NCI-H1694 treated with DMSO at 0.1 percent for 48 hours (cell line): ENCODE measurements at places on chromosomes 2 and 18.
A peak's percentile ranks its signal among the peaks of the same experiment; 100 is the strongest.

DNA sequence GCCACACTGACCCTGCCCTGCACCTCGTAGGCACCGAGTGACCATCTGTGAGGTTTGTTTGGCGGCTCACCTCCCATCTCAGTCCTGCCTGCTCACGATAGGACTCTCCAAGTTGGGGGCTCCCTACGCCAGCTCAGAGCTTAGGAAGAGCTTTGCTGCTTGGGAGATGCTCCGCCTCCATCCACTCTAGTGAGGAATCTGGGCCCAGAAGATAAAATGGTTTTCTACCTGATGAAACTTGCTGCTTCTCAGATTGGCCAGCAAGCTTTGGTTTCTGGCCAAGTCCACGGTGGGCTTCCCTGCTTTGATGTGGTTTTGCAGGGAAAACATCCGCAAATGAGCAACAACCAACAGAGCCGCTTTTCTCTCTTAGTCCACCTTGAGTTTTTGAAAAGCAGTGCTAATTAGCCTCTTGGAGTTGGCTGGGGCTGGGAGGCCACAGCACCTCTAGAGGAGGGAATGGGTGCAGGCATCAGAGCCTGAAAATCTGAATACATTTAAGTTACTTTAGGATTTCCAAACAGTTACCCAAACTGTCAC, 42.2 kb downstream of the THNSL2 start:
- DNase-seq = no peak

GRCh38 chr2:230877116-230877758, 12.5 kb downstream of the ITM2C start:
- DNase-seq = no peak

DNA sequence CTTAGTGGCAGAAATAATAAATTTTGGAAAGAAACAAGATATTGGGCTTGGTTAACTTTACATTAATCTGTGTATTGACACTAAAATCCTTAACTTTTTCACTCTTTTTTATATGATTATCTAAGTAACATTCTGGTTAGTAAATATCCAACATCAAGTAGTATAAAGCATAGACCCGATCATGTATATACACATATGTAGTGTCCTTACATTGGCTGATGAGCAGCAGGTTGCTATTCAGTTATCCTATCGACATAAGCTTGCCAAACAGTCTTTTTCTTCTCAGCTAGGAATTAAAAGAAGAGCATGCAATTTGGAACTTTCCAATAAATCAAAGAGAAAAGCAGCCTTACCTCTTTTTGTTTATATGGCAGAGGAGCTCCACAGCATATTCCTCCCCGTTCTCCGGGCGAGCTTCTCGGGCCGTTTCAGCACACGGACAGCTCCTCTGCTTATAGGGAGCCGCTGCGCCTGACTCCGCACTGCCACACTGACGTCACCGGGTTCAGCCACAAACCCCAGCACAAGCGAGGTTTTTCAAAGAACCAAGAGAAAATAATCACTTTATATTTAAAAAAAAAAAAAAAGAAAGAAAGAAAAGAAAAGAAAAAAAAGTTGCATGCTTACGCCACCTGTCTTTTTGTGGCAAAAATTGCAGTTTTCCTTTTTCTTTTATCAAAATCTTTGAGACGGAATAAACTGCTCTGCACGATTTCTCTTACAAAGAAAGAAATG, at the start of gene SCG2:
Gene SCG2, minus strand, starts transcription at position 430 of the 735 bp plus-strand sequence. CDS start 3,079 bp downstream, outside the sequence.
- DNase-seq = peak; percentile 87

DNA sequence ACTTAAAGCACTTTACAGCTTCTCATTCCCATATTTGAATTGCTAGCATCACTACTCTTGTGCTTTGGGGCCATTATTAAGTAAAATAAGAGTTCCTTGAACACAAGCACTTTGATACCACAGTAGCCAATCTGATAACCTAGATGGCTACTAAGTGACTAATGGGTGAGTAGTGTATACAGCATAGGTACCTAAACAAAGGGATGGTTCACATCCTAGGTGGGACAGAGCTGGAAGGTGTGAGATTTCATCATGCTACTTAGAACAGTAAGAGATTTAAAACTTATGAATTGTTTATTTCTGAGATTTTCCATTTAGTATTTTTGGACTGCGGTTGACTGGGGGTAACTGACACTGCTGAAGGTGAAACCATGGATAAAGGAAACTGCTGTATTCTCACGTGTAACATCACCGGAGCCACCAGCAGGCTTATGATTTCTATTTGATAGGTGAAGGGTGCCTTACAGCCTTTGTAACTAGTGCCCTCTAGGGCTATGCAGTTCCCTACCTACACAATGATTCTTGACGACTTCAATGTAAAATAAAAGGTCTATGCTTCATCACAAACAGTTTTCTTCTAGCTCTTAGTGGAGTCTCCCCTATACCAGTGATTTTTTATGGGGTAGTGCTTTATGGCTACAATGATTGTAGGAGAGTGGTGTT, 22.1 kb upstream of the CRIM1 start:
- no peak for DNase-seq

DNA sequence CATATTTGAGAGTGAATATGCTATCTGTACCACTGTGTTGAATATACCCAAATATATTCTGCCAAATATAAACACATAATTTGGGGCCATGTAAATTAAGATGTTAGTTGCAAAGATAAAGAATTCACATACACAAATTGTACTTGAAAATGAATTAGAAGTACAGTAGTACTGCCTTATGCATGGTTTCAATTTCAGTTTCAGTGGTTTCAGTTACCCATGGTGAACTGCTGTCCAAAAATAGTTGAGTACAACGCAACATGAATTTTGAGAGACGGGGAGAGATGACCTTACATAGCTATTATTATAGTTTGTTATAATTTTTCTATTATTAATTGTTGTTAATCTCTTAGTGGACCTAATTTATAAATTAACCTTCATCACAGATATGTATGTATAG, 1313.0 kb upstream of the FAM98A start:
- DNase-seq = no peak

GRCh38 chr2:38192046-38192445, 116.1 kb upstream of the CYP1B1 start:
- DNase-seq = no peak

DNA sequence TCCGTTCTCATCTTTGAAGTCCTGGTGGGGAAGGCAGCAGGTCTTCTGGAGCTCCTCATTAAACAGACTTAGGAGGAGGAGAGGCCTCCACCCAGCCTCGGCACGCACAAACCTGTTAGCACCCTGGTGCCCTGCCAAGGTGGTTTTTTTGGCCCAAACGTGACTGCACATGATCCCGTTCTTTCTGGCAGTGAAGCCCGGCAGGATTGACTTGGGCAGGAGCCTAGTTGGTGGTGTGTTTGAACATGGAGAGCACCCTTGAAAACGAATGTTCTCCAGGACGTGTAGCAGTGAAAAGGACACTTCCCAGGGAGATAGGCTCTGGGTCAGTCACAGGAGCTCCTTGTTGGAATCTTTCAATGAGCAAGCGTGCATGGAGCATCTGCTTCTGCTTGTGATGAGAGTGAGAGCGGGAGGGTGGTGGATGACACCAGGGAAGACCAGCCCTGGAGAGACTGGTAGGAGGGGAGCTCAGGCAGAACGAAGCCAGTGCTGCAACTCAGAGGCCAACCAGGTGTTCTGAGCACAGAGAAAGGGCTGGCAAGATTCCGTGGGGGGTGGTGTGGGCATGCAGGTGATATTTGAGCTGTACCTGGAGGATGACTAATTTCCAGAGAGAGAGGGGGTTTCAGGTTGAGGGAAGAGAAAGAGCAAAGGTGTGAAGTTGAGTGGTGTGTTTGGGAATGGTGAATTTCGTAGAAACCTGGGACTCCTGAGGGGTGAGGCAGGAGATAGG, 73.8 kb downstream of the TANC1 start:
- DNase-seq = no peak

DNA sequence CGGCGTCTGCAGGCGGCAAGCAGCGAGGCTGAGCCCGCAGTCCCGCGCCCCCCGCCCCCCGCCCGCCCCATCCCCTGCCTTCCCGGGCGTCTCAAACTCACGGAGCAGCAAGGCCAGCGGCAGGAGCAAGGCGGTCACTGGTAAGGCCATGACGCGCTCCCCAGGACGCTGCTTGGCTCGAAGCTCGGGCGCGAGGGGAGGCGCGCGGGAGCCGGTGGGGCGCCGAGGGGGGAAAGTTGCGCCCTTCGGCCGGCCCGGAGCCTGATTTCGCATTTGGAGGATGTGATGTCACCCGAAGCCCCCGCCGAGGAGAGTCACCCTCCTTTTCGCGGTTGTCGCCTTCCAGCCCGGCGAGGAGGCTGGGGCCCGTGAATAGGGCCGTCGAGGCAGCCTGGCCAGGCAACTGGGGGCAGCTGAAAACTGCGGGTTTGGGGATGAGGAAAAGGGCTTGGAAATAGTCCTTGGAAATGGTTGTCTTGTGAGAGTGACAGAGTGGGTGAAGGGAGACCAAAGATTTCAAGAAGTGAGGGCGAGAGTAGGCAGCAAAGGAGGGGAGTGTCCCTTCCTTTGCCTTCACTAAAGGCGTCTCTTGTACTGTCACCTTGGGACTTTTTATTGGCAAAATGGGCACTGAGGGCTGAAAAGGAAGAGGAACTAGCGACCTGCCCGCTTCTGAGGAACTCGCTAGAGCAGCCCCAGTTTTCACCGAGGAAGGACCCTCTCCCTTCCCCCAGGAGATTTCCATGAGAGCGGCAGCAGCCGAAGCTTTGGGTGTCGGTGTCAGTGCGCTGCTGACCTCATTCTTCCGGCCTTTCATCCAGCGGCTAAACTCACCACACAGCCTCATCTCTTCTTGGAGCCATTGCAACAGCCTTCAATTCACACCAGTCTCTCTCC, at the start of gene CD8A:
Gene CD8A, minus strand, starts transcription at position 238 of the 897 bp plus-strand sequence. Its CDS starts 88 bp downstream, at position 150.
- DNase-seq = no peak

DNA sequence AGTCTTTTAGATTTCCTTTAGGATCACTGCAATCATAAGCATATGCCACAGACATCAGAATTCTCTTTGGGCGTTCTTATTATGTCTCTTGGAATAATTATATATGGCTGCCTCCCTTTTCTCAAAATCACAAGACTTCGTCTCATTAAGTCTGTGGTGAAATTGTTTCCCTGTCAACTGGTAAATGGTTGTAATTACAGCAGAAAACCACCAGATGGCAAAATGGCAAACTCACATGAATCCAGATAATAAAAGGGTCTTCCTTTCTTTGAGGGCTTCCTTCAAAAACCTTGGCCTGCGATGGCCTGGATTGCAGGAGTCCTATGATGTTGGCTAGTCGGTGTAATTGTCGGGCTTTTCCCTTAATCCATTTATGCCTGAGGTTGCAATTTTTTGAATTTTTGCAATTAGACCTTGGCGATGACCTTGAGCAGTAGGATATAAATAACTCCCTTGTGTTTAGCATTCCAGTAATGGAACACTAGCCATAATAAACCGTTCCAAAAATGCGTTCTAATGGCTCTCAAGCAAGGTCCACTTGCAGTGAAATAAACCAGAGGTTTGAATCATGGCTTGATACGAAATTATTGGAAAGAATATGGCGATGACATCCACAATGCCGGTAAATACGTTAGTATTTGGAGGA, 656.4 kb downstream of the MBD2 start:
- DNase-seq = peak; percentile 24

- DNase-seq = no peak
Measured at GRCh38 chr2:8122520-8122919, 559.3 kb upstream of the ID2 start.

DNA sequence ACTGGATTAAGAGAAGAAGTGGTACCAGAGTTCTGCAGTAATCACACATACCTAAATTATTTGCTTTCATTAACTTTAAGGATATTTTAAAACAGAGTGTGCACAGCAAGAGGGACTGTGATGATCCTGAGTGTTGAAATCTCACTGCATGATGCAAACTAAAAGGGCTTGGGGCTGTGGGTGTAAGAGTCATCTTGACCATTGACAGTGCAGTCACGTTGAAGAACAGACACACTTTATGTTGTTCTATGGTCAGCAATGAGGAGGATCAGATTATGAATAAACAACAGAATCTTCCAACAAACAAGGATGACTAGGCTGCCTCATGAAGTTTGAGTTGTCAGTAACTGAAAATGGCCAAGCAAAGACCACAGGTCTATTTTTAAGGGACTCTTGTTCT, 87.2 kb upstream of the GALNT5 start:
- DNase-seq = no peak

DNA sequence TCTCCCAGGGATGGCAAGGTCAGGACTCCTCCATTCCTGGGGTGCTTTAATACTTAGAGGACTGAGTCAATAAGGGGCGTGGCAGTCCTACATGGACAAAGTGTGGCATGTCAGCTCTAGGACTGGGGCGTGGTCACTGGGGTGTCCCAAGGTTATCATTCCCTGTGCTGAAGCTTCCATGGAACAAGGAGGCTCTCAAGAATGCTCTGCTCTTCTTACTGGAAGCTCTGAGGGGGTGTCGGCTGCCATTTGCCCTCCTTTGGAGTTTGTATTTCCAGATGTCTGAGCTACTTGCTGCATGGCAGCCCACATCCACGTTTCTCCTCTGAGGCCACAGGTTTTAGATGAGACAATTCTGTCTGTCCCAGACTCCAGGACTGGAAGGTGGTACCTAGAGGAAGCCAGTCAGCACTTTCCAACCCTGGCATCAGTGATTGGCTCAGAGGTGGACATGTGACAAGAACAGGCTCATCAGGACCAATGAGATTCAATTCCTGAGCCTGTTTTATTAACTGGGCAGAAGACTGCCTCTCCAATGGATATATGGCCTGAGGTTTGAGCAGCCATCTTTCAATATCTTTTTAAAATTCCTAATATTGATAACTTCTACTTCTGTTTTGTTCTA, 128.9 kb upstream of the ARL4C start:
- no peak for DNase-seq

DNA sequence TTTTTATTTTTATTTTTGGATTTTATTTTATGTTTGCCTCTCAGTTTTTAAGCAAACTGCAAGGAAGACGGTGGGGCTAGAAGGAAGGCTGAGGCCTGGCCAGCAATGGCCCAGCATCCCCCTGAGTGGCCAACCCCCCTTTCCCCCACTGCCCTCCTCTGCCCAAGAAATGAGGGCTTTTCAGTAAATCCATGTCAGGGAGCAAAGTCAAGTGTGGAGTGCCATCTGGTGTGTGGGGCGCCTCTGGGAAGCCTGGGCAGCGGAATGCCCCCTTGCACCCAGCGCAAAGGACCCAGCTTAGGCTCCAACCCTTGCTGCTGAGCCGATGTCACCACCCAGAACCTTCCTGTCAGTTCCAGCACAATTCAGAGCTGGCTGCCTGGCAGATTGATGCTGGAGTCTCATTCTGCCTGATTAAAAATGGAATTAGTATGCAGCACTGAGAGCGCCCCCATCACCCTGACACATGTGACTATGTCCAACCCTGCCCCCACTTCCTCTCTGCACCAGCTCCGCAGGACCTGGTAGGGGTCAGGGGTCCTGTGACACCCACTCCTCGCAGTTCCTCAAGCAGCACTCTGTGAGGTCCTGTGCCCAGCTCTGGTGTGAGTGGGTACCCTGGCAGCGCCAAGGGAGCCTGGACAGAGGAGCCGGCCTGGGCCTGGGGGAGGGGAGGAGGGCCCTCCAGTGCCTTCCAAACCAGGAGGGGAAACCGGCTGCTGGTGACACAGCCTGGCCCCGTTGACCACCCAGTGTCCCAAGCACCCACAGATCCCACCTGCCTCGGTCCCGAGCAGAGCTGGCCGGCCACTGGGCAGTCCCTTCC, 9.2 kb upstream of the ALPP start:
- no peak for DNase-seq

DNA sequence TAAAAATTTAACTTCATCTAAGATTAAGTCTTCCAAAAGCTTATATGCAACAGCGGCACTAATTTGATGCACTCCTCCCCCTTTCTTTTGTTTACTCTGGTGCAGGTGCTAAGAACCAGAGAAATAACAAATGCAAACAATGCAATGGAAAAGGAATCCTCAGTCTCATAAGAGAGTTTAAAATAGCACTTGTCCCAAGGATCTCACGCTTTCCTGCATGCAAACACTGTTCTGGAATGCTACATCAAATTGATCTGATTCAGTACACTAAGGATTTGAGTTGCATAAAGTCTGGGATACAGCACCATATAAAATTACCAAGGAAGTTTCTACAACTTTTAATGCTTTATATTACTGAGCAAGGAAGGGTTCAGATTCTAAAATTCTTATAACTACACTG, 50.5 kb downstream of the SEPTIN10 start:
- DNase-seq = no peak
